ENCODE measurements at places on chromosomes 6 and 20.

DNA sequence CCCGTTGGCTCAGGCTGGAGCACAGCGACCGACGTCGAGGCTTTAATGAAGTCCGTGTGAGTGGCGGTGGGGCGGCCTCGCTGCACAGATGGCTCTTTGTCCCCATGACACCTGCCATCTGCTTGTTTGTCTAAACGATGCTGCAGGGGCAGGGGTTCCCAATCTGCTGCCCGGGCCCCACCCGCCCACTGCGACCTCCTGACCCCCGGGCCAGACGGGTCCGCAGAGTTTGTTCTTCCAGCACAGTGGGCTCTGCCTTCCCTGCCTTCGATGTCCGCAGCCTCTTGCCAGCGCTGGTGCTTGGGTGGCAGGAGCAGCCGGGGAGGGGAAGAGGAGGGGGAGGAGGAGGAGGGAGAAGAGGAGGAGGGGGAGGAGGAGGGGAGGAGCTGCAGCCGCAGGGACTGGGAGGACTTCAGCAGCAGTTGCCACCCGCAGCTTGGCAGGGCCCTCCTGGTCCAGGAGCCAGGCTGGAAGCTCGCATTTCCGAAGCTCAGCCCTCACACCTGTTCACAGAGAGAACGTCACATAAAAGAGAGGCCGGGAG is 210.0 kb downstream of the DLL1 start:
- no peaks in the 10 kb centered on the region for H3K4me1 ChIP-seq
- no peaks in the 10 kb centered on the region for H3K36me3 ChIP-seq
- DNase-seq = no peak
- H3K27me3 ChIP-seq = peaks cover 83% of the 10 kb centered on the region

DNA sequence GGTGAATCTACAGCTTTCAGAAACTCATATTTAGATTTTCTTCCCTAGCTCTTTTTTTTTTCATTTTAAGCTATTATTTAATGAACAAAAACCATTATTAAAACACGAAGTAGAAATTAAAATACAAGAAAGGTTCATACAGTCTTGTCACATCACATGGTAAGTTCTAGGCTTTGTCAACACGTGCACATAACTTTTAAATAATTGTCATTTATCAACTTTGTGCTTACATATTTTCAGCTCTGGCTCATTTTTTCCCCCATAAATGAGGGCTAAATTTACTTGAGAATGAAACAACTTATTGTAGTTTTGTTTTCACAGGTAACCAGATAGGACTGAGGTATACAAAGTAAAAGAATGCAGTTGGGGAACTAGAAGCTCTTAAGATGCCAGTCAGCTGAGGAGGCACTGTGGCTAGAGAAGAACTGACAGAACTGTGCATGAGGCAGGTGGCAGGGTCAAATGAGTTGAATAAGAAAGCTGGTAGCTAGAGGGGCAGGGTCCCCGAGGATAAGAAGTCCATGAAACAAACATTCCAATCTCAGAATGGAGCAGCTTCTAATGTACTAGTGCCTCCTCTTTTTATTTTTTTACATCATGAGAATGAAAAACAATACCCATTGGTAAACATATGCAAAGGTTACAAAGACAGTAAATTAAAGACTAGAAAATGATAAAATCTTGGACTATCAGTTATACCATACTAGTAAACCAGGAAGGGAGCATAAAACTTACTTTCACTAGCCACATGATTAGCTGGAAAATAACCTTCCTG is 141.5 kb downstream of the MYB start:
- H3K27me3 ChIP-seq = no peaks in the 10 kb centered on the region
- H3K36me3 ChIP-seq = no peaks in the 10 kb centered on the region
- no peak overlapping the region for H3K27ac ChIP-seq

DNA sequence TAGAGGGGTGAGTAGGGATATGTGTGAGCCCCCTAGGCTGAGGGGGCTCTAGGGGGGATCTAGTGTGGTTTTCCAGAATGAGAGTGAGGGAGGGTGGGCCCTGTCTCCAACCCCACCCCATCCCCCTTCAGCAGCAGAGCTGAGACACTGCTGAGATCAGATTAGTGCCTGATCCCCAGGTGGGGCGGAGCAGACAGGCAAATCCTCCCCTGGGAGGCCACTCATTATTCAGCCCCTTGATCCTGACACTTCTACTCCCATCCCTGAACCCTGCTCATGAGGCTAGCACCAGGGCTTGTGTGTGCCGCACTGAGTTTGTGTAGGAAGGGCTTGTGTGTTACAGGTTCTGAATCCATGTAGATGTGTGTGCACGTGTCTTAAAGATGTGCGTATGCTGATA is 42.5 kb downstream of the SPDEF start:
- DNase-seq = no peak
- no peak overlapping the region for H3K27ac ChIP-seq
- H3K4me3 ChIP-seq = no peak overlapping the region
- H3K27me3 ChIP-seq = no peaks in the 10 kb centered on the region

DNA sequence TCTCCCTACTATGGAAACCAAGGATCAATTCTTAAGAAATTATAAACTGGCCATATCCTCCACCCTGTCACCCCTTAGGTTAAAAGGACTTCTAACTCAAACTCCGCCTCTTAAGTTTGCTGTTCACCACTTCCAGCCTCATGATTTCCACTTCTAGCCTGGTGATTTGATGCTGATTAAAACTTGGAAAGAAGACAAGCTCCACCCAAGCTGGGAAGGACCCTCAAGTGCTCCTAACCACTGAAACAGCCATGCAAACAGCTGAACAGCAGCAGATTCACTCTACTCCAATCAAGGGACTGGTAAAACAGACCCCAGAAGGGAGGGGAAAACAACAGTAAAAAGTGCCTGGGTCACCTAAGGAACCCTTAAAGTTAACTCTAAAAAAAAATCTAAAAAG is 10.3 kb downstream of the LCA5 start:
- no peak overlapping the region for H3K4me3 ChIP-seq
- no peak for DNase-seq
- peaks cover 18% of the 10 kb centered on the region for H3K4me1 ChIP-seq
- no peaks in the 10 kb centered on the region for H3K36me3 ChIP-seq
- H3K27ac ChIP-seq = 0 out of 2 replicates have a peak overlapping the region, but pooled peaks have one; percentile 73

- peaks cover 21% of the 10 kb centered on the region for H3K36me3 ChIP-seq
- no peaks in the 10 kb centered on the region for H3K27me3 ChIP-seq
- H3K4me3 ChIP-seq = no peak overlapping the region
- H3K4me1 ChIP-seq = no peaks in the 10 kb centered on the region
- H3K27ac ChIP-seq = no peak overlapping the region
- no peak for DNase-seq
Measured at GRCh38 chr6:105310371-105310770, 92.5 kb downstream of the PREP start.

GRCh38 chr6:163333038-163333437 is 81.5 kb upstream of the QKI start:
- no peak overlapping the region for H3K4me3 ChIP-seq
- H3K27me3 ChIP-seq = no peaks in the 10 kb centered on the region
- DNase-seq = no peak
- peaks cover 5% of the 10 kb centered on the region for H3K4me1 ChIP-seq
- H3K27ac ChIP-seq = no peak overlapping the region
- no peaks in the 10 kb centered on the region for H3K36me3 ChIP-seq

DNA sequence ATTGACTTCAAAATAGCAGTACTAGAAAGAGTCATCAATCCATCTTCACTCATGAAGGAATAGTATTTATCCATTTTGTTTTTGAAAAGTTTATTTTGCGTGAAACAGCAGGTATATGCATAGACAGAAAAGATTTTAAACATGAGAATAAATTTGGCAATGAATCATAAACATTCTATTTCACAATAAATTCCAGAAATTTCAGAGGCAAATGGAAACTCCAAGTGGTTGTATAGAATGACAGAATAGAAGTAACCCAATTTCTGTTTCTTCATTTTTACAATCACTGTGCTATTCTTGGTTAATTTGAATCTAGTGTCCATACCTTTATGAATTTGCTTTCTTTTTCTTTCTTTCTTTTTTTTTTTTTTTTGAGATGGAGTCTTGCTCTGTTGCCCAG is 173.0 kb upstream of the ECI2 start:
- no peaks in the 10 kb centered on the region for H3K36me3 ChIP-seq
- H3K27ac ChIP-seq = no peak overlapping the region
- H3K4me1 ChIP-seq = peaks cover 7% of the 10 kb centered on the region
- H3K4me3 ChIP-seq = no peak overlapping the region
- H3K27me3 ChIP-seq = no peaks in the 10 kb centered on the region

GRCh38 chr20:39822667-39823066 is 860.5 kb downstream of the DHX35 start:
- H3K36me3 ChIP-seq = no peaks in the 10 kb centered on the region
- no peaks in the 10 kb centered on the region for H3K4me1 ChIP-seq
- no peak overlapping the region for H3K27ac ChIP-seq

GRCh38 chr20:30506100-30506499 is 751.4 kb upstream of the DEFB115 start:
- H3K4me3 ChIP-seq = no peak overlapping the region
- DNase-seq = no peak
- no peaks in the 10 kb centered on the region for H3K4me1 ChIP-seq
- H3K27ac ChIP-seq = no peak overlapping the region
- H3K27me3 ChIP-seq = peaks cover 19% of the 10 kb centered on the region

DNA sequence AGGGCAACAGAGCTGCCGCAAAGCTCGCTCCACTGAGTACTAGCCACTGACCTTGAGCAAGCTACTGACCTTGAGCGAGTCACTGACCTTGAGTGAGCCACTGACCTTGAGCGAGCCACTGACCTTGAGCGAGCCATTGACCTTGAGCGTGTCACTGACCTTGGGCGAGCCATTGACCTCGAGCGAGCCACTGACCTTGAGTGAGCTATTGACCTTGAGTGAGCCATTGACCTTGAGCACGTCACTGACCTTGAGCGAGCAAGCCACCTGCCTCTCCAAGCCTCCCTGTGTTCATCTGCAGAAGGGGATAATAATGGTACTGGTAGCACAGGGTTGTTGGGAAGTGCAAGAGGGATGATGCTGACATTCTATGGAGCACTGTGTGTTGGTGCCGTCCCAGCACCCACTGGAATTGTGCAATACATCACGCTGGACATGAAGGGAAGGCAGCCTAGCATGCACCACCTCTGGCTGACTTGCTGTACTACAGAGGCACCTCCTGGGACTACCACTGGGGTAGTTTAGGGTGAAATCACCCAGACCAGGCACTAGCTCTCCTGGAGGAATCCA is 60.2 kb downstream of the CTCFL start:
- no peaks in the 10 kb centered on the region for H3K36me3 ChIP-seq
- H3K4me3 ChIP-seq = no peak overlapping the region
- peaks cover 69% of the 10 kb centered on the region for H3K27me3 ChIP-seq
- no peak overlapping the region for H3K27ac ChIP-seq

- H3K36me3 ChIP-seq = no peaks in the 10 kb centered on the region
- peak; percentile 42 for DNase-seq
- H3K4me3 ChIP-seq = no peak overlapping the region
- no peaks in the 10 kb centered on the region for H3K4me1 ChIP-seq
- no peak overlapping the region for H3K27ac ChIP-seq
- H3K27me3 ChIP-seq = peaks cover 65% of the 10 kb centered on the region
Measured at GRCh38 chr6:33123732-33124524, 48.1 kb downstream of the HLA-DPB1 start.

DNA sequence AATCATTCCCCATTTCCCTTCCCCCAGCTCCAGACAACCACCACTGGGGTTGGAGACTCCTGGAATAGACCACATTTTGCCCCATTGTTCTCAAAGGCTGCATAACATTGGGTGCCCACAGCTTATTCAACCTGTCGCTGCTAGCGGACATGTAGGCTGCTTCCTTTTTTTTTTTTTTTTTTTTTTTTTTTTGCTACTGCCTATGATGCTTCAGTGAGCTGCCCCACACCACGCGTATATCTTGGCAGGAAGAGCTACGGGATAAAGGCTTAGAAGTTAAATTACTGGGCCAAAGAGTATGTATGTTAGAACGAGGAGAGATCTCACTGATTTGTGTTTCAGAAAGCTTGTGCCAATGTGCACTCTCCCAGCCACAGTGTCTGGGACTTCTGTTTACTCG is 7.0 kb downstream of the LBP start:
- no peaks in the 10 kb centered on the region for H3K36me3 ChIP-seq
- H3K27ac ChIP-seq = no peak overlapping the region
- H3K4me1 ChIP-seq = no peaks in the 10 kb centered on the region
- H3K27me3 ChIP-seq = peaks cover 19% of the 10 kb centered on the region
- H3K4me3 ChIP-seq = no peak overlapping the region

DNA sequence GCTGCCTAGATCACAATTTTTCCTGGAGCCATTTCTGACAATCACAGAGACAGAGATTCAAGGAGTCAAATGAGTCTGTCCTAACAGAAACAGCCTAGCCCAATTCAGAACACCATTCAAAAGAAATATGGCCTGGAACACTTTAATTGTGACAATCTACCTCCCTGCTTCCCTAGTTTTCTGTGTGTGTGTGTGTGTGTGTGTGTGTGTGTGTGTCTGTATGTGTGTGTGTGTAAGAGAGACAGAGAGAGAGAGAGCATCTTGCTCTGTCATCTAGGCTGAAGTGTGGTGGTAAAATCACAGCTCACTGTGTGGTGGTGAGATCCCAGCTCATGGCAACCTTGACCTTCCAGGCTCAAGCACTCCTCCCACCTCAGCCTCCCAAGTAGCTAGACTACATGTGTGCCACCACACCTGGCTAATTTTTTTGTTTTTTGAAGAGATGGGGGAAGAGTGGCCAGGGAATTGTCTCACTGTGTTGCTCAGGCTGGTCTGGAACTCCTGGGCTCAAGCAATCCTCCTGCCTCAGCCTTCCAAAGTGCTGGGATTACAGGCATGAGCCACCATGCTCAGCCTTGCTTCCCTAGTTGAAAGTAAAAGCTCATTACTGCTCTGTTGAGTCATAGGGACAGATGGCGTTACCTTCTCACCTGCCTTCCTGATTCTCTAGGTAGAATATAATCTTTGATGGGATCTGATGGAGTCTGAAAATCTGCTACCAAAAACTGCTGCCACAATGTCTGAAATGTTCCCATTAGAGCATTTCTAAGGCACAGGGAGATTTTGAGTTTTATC is 89.6 kb upstream of the BEND6 start:
- peaks cover 100% of the 10 kb centered on the region for H3K4me1 ChIP-seq
- H3K27ac ChIP-seq = peak overlapping the region; percentile 86
- no peak overlapping the region for H3K4me3 ChIP-seq
- no peak for DNase-seq
- H3K36me3 ChIP-seq = no peaks in the 10 kb centered on the region

GRCh38 chr6:79094938-79095337 is 16.9 kb upstream of the PHIP start:
- H3K4me3 ChIP-seq = no peak overlapping the region
- no peak for DNase-seq
- H3K27ac ChIP-seq = no peak overlapping the region
- no peaks in the 10 kb centered on the region for H3K4me1 ChIP-seq
- H3K36me3 ChIP-seq = no peaks in the 10 kb centered on the region
- H3K27me3 ChIP-seq = no peaks in the 10 kb centered on the region

- H3K4me3 ChIP-seq = no peak overlapping the region
- no peak overlapping the region for H3K27ac ChIP-seq
- H3K4me1 ChIP-seq = no peaks in the 10 kb centered on the region
Measured at GRCh38 chr20:44296011-44296410, 15.0 kb downstream of the FITM2 start.

All from PC-9 (cell line).